ENCODE measurements at places on chromosomes 11 and 22.

- no peak for DNase-seq
These were observed 19.7 kb upstream of the NUP160 start for GRCh38 chr11:47867823-47868222.

DNA sequence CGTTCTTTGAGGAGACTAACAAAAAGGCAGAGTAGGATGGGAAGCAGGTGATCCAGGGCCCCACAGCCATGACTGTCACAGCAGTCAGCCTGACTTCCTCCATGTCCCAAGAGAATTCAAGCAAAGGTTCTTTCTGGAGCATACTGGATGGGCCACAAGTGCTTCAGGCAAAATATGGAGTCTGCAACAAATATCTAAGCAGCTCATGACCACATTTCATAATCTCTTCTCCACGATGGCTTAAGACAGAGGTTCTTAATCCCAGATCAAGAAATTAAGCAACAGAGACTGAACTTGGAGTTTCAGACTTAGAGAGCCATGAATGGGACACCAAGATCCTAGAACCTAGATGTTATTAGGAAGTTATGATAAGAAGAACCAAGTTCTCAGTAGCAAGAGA, 31.6 kb downstream of the GUCY1A2 start:
- no peak for DNase-seq

- no peak for DNase-seq
These were observed 20.2 kb downstream of the PPP6R2 start for GRCh38 chr22:50363166-50363802.

DNA sequence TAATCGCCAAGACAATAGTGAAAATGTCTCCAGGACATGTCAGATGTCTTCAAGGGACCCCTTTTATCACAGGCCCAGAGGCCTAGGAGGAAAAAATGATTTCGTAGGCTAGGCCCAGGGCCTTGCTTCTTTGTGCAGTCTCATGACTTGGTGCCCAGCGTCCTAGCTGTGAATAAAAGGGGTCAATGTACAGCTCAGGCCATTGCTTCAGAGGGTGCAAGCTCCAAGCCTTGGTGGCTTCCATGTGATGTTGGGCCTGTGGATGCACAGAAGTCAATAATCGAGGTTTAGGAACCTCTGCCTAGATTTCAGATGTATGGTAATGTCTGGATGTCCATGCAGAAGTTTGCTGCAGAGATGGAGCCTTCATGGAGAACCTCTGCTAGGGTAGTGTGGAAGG, 20.7 kb upstream of the MTMR2 start:
- no peak for DNase-seq

DNA sequence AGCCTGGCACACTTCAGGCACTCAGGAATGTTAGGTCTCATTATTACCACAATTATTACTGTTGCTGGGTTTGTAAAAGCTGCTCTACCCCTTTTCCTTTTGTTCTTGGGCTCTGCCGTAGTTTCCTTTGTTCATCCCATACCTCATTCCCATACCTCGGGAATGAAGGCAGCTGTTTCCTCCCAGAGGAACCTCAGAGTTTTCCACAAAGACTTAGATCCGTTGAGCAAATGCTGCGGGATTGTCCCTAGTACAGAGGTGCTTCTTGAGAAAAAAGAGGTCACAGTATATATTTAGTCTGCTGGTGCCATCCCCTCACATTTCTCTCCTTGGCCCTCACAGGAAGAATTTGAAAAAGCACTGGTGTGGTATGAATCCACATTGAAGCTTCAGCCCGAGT, 134.7 kb downstream of the TTC17 start:
- DNase-seq, result no peak
